ENCODE measurements at places on chromosomes 6 and 20.

DNA sequence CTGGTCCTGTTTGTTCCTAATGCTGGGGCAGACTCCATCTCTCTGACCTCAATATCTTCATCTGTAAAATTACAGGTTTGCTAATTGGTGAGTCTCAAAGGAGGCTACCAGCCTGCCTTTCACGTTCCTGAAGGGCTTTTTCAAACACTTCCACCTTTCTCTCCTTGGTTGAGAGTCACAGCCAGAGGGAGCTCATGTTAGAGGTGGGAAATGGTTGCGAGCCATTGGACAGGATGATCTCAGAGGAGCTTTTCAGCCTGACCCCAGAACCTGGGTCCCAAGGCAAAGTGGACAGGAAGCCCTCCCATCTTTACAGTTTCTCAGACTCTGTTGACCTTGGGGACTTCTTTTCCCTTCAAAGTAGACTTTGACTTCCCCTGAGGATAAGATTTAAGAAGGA, 37.6 kb downstream of the NDUFAF5 start:
- peak; percentile 24 for DNase-seq

GRCh38 chr6:72657407-72658197, 35.7 kb downstream of the KCNQ5 start:
- DNase-seq, result peak; percentile 69

DNA sequence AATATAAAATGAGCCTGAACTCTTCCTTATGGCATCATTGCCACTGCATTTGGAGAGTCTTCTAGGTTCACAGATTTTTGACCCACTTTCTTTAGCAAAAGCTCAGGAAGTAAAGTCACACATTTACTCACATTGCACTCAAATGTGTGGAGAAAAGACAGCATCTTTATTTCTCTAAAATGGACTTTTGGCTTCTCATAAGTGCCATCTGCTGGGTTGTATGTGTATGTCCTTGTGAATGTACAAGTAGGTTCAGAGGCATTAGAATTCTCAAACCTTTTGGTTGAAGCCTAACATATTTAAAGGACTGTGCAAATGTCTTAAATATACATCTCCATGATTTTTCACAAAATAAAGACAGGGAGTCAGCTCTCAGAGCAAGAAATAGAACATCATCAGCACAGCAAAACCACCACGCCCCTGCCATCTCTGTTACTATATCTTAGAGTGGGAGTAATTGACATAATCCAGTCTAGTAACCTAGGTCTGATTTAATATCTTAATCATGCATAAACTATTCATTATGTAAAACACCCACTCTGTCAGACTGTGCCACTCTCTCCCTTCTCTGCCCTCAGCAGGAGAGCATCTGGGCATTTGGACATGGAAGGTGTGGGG, 42.2 kb upstream of the SPTLC3 start:
- peak; percentile 60 for DNase-seq

DNA sequence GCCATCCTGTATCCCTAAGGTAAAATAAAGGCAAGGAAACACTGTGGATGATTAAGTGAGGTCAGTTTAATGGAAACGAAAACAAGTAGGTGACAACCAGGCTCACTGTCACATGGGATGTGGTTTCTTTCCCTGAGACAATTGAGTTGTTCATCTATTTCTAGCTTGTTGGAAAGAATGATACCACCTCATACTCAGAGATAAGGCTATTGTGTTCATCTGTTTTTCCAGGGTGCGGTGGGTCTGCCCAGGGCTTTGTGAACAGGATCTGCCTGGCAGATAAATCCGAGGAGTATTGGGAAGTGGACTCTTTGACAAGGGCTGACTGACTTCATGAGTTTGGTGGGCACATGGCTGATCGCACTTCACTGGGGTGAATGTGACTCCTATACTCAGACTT, 80.8 kb upstream of the TIAM2 start:
- DNase-seq, result no peak

GRCh38 chr20:33820362-33820761, 9.2 kb downstream of the CHMP4B start:
- DNase-seq, result no peak
